NCI-H526 (cell line): ENCODE measurements at places on chromosomes 4 and X.
A peak's percentile ranks its signal among the peaks of the same experiment; 100 is the strongest.

GRCh38 chr4:33187035-33187434, 2466.9 kb downstream of the PCDH7 start:
- DNase-seq, result no peak

DNA sequence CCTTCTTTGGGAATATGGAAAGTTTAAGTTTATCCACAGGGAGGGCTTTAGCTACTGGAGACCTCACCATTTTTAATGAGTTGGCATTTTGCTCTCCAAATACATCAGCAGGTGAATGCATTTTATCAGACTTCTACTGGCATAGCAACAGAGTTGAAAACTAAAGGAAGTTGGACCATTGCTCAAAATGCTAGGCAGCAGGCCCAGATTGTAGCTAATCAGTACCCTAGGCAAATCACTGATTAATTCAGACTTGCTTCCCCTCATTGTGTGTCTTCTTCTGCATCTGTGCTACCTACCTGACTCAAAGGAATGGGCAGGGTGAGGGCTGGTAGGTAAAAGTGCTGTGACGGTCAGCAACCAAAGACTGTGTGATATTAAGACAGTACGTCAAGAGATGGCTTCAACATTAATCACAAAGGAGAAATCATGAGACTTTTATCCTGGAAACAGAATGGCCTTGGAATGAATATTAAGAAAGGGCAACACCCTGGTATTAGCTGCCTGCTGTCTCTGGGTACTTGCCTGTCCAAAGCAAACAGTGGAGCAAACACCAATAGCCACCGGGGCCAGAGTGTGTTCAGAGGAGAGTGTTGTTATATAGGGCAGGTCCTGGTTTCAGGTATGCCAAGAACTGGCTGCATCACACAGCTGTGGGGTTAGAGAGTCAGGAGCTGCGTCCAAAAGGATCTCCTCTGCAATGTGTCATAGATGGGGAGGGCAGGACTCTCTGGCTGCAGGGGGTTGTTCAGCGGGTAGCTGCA, 17.1 kb upstream of the SMIM20 start:
- no peak for DNase-seq

DNA sequence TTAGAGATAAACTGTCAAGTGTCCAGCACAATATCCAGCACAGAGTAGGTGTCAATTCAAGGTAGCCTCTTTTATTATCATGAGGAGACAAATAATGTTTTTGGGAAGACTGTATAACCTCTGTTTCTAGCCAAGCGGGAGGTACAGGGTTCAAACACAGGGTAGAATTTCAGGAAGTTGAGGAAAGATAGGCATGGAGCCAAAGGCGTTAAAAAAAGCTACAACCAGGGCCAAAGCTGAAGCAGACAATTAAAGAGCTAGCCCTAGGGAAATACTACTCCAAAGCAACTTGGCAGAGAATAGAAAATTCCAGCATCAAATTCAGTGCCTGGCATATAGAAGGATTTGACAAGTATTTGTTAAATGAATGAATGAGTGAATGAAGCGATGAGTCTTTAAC, 40.0 kb upstream of the CASK start:
- no peak for DNase-seq

DNA sequence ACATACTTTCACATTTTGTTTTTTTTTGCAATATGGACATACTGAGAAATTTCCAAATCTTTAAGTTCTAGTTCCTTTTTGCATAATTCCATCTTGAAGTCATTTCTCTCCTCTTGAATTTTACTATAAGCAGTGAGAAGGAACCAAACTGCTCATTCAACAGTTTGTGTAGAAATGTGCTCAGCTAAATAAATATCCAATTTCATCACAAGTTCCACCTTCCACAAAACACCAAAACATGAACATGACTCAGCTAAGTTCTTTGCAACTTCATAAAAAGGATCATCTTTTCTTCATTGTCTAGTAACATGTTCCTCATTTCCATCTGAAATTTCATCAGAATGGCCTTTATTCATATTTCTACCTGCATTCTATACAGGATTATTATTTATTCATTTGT, 77.3 kb upstream of the FGF13 start:
- DNase-seq, result no peak

- DNase-seq, result peak; percentile 1
These were observed 188.0 kb upstream of the RBPJ start for GRCh38 chr4:26132858-26133257.

DNA sequence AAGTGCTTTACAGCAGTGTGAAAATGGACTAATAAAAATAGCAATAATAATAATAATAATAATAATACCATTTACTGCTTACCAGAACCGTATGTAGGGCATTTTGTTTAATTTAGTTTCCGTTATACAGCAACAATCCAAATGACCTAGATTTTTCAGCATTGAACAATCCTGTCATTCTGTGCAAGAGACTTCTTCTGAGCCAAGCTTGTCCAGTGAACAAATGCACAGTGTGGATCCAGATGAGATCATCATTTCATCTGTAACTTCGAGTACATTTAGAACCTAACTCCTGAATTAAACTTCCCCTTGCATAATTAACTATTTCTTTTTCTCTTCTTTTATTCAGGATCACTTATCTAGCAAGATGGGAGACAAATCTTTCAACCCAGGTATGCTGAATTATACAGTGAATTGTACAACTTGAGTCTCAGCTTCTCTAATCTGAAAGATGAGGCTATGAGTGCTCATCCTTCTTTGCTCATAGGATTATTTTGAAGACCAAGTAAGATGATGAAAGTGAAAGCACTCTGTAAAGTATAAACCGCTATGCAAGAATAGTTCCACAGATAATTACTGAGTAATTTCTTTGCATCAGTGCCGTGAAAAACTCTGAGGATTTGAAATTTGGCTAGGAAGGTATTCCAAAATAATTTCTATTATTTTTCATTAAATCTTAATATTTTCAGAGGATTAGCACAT, 6.6 kb downstream of the CLNK start:
- DNase-seq, result no peak

DNA sequence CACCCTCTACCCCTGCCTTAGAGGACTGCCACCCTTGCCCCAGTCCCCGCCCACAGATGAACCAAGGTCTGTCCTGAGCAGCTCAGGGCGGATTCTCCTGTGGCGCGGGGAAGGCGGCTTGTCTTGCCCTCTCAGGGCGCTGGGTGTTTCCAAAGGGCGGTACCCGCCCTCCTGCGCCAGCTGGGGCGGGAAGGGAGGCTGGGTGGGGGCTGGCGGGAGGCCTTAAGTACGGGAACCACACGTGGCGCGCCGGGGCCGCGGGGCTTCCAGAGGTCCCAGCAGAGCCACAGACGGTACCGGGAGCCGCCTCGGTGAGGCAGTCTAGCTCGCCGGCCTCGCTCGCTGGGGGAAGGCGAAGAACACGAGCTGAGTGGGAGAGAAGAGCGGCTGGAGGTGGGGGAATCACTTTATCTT, 361.1 kb downstream of the MID1IP1 start:
- DNase-seq, result no peak

DNA sequence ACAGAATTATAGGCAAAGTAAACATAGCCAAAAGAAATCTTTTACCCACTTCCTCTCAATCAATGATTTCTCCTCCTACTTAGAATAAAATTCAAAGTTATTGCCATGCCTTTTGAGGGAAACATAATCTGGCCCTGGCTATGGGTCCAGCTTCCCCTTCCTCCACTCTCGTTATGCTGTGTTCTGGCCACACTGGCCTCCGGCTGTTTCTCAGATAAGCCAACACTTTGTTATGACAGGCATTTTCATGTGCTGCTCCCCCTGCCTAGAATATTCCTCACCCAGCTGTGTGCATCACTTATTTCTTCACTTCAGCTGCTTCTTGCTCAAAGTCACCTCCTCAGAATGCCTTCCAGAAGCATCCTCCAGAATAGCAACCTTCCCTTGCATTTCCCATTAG, 386.6 kb upstream of the AADAT start:
- DNase-seq, result no peak

- peak; percentile 49 for DNase-seq
These were observed 4.3 kb downstream of the PNCK start for GRCh38 chrX:153669174-153669890.

DNA sequence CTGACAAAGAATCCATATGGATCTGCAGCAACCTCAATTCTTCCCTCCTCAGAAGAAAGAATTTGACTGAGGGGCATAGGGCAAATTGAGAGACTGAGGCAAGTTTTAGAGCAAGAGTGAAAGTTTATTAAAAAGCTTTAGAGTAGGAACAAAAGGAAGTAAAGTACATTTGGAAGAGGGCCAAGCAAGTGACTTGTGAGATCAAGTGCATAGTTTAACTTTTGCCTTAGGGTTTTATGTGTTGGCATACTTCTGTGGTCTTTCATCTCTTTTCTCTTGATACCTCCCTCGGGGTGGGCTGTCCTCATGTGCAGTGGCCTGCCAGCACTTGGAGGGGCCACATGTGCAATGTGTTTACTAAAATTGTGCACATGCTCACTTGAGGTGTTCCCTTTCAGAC, 98.0 kb upstream of the MAGEB16 start:
- DNase-seq, result no peak

DNA sequence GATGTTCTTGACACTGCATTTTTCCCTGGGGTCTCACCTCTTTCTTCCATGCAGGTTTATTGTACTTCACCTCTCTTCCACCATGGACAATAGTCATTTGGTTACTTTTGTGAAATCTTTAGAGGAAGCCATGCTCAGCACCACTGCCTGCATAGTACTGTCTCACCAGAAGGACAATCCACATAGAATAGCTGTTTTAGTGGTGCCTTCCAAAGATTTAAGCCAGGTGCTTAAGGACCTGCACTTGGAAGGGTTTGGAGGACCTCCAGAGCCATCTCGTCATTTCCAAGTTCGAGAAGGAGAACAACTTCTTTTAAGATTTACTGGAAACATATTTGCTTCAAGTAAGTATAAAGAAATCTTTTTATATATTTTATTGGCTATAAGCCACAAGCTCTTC, 26.7 kb downstream of the DTHD1 start:
- DNase-seq, result no peak

- DNase-seq, result no peak
These were observed 22.2 kb downstream of the PSAPL1 start for GRCh38 chr4:7412554-7412912.

DNA sequence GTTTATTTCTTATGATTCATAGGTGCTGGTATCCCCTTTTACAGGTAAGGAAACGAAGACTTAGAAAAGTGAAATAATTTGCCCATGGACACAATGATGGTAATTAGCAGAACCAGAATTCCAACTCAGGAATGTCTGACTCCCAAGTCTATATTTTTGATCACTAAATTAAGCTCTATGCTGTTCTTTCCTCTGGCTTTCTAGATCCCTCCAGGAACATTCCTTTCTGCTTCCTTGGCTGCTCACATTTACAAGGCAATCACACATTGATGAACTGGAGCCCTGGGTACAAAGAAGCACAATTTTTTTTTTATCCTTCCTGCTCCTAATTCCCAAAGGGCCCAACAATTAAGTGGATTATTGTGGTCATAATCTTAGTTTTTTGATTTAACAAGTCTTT, 7.0 kb upstream of the CDKN2AIP start:
- DNase-seq, result no peak

DNA sequence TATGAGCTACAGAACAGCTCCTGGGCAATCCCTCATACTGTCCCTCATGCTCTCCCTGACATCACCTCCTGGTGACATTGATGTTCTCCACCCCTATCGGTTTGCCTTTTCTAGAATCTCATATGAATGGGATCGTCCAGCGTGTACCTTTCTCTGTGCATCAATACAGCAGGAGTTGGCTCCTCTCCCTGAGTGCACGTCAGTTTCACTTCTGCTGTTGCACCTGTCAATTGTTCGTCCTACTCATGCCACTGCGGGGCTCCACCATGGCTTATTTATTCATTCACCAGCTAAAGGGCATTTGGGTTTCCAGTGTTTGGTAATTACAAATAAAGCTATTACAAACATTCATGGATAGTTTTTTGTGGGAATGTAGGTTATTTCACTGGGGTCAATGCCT, 269.1 kb upstream of the ZFP42 start:
- DNase-seq, result no peak

DNA sequence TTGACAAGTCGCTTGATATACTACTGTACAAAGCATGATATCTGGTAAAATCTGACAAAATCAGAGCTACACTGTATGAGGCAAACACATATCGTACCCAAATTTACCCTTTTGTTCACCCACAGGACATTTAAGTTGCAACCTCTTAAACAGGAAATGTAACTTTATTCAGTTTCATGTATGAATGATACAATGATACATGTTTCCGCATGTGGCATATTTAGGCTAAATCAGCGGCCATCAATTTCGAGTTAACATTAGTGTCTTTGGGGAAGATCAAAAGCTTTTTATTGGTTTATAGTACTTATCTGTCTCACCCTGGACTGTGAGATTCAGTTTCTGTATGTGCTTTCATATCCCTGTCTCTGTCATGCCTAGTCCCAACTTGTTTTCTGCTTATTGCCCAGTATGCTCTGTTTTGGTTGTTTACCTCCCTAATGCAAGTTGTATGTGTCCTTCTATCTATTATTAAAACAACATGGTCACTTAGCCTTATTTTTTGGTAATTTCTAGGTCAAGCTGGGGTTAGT, 97.3 kb upstream of the HPRT1 start:
- DNase-seq, result no peak

- no peak for DNase-seq
These were observed 137.2 kb downstream of the SMIM20 start for GRCh38 chr4:26051240-26051639.

DNA sequence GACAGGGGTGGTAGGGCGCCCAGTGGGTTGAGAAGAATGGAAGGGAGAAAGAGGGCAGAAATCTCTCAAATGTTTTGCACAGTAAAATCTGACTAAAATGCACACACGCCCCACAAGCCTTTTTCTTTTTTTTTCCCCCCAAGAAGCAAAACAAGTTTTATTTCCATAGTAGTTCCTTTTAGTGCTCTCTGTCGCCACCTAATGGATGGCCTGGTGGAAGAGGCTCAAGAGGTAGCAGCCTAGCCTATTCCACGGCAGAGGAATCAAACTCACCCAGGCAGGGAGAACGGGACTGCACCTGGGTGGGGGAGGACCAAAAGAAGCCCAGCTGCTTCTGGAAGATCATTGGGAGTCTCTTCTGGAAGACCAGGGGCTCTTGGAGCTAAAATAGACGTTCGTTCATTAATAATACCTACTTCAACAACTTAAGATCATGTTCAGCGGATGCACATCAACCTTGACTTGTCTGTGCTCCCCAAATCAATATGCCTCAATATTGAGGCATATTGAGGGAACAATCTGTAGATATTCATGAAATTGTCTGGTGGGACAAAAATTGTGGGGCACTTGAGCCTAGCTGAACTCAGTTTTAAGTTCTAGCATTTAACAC, 31.6 kb upstream of the IRAK1 start:
- DNase-seq, result peak; percentile 68

- no peak for DNase-seq
These were observed 279.8 kb downstream of the BCOR start for GRCh38 chrX:39817754-39818470.

- DNase-seq, result no peak
These were observed 284.4 kb upstream of the SFRP2 start for GRCh38 chr4:154073107-154073822.

GRCh38 chrX:148474030-148474429, 26.4 kb upstream of the AFF2 start:
- no peak for DNase-seq
